HFFc6 (cell line): ENCODE measurements at places on chromosomes 13 and 19. TPM values are rescaled to one million over a fixed set of nuclear protein-coding genes. Genes with fewer than 3 reads are reported as not detected.
A peak's percentile ranks its signal among the peaks of the same experiment; 100 is the strongest.

DNA sequence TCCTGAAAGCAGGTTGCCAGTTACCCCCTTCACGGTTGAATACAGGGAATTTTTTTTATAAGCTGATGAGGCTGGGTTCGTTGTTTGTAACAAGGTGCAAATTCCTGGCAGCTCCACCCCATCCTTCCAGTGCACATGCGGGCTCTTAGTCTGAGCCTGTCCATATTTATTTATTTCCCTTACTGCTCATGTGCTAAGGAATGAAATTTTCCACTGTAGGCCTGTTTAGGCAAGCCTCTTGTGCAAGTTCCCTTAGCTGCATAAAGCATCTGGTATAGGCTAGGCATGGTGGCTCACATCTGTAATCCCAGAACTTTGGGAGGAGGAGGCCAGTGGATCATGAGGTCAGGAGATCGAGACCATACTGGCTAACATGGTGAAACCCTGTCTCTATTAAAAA is 560.9 kb upstream of the PCDH9 start:
- H3K4me1 ChIP-seq: no peaks in the 10 kb centered on the region
- no peaks in the 10 kb centered on the region for H3K36me3 ChIP-seq
- no peaks in the 10 kb centered on the region for H3K27me3 ChIP-seq
- DNase-seq: no peak

DNA sequence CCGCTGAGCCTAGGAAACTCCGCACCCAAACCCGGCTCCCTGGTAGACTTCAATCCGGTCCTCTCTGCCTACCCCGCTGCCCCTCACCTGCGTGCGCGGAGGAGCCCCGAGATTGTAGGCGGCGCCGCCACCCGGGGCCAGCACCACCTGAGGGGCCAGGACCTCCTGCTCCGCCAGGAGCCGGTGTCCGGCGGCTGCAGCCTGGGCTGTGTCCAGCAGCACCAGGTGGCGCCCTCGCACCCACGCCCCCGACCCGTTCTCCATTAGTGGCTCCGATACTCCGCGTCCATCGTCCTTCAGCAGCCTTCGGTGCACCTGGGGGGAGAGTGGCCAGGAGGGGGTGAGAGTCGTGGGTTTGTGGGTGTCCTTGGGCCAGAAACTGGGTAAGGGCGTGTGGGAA is 18.5 kb downstream of the MAN2B1 start:
- no peaks in the 10 kb centered on the region for H3K27me3 ChIP-seq
- H3K27ac ChIP-seq: no peak overlapping the region
- DNase-seq: no peak
- H3K4me1 ChIP-seq: no peaks in the 10 kb centered on the region
- H3K4me3 ChIP-seq: no peak overlapping the region
- H3K36me3 ChIP-seq: peaks cover 26% of the 10 kb centered on the region

GRCh38 chr19:16040642-16041041 is 35.7 kb upstream of the TPM4 start:
- H3K27ac ChIP-seq: peak overlapping the region; percentile 77
- H3K4me3 ChIP-seq: no peak overlapping the region; the same call in 1 of the 2 replicates
- peaks cover 2% of the 10 kb centered on the region for H3K27me3 ChIP-seq
- peaks cover 28% of the 10 kb centered on the region for H3K4me1 ChIP-seq
- no peaks in the 10 kb centered on the region for H3K36me3 ChIP-seq
- no peak for DNase-seq

GRCh38 chr19:5913739-5914357 is at the start of gene CAPS:
TSS of gene CAPS (plus strand) at chr19:5914254. CDS start at chr19:5914407, 153 bp downstream.
- DNase-seq: peak; percentile 53
- H3K27me3 ChIP-seq: peaks cover 1% of the 10 kb centered on the region
- H3K4me3 ChIP-seq: no peak within 1 kb of the TSS
- H3K4me1 ChIP-seq: peaks cover 7% of the 10 kb centered on the region; the same call in 1 of the 2 replicates
- peaks cover 5% of the 10 kb centered on the region; the same call in 1 of the 2 replicates for H3K36me3 ChIP-seq

DNA sequence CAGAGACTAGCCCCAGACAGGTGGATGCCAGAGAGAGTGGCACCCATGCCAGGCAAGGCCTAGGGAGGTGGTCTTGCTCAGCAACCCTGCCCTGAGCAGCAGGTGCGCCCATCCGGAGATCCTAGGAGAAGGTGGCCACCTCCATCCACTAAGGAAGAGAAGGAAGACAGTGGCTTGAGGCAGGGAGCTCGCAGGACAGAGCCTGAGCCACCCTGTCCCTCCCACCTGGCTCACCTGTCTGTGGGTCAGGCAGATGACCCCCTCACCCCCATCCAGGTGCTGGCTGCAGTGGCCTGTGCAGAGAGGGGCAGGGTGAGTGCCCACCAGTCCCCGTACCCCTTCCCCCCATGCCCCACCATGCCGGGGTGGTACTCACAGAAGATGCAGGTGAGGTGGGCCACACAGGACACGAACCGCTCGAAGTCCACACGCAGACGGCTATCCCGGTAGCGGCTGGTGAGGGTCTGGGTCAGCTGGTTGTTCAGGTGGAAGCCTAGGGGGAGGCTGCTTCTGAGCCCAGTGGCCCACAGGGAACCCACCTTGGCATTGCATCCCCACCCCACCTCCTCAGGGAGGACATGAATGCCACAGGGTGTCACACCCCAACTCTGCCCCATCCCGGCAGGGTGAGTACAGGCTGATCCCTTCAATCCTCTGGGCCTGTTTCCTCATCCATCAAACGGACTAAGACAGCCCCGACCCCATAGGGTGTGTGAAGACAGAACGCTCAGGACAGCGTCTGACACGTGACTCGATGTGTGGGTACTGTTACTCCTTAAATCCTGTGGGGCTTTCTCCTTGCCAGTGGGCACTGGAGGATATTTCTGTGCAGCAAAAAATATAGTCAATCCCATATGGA is 13.3 kb downstream of the CAPN12 start:
- 0 out of 2 replicates have a peak overlapping the region, but pooled peaks have one; percentile 18 for H3K27ac ChIP-seq
- peaks cover 35% of the 10 kb centered on the region for H3K4me1 ChIP-seq
- no peak overlapping the region for H3K4me3 ChIP-seq
- peaks cover 34% of the 10 kb centered on the region for H3K36me3 ChIP-seq
- H3K27me3 ChIP-seq: peaks cover 42% of the 10 kb centered on the region
- no peak for DNase-seq

GRCh38 chr19:49559928-49560327 is 20.4 kb downstream of the NOSIP start:
- peaks cover under 1% of the 10 kb centered on the region for H3K4me1 ChIP-seq
- H3K27me3 ChIP-seq: peaks cover 3% of the 10 kb centered on the region; the same call in 1 of the 2 replicates
- H3K4me3 ChIP-seq: no peak overlapping the region
- no peak for DNase-seq

- H3K27me3 ChIP-seq: peaks cover 8% of the 10 kb centered on the region
- H3K36me3 ChIP-seq: peaks cover 14% of the 10 kb centered on the region
- peak overlapping the region; percentile 97 for H3K27ac ChIP-seq
- no peak for DNase-seq
- peaks cover 43% of the 10 kb centered on the region for H3K4me1 ChIP-seq
- peak overlapping the region; percentile 95 for H3K4me3 ChIP-seq
Measured at GRCh38 chr19:44848812-44849447, 2.8 kb downstream of the NECTIN2 start.

Gene MAST1
- total RNA-seq: 0.11 to 0.34 TPM (median 0.13 TPM) in 3 replicates

Gene TNNI3
- total RNA-seq: not detected in 3 replicates

Gene SYT5
- 0.38 to 0.60 TPM (median 0.42 TPM) in 3 replicates for total RNA-seq

Gene GPC6
- total RNA-seq: 2.2 to 5.3 TPM (median 2.3 TPM) in 3 replicates

Gene TRPC4
- 14.6 to 17.5 TPM (median 16.1 TPM) in 3 replicates for total RNA-seq

Gene OR4F17
- not detected in 2 replicates for total RNA-seq

Gene ICAM4
- 0.19 to 0.62 TPM in 2 of 3 replicates, not detected in the other for total RNA-seq

Gene CEACAM7
- total RNA-seq: not detected in 3 replicates
